ENCODE measurements at places on chromosomes 2 and 18.
A peak's percentile ranks its signal among the peaks of the same experiment; 100 is the strongest.

DNA sequence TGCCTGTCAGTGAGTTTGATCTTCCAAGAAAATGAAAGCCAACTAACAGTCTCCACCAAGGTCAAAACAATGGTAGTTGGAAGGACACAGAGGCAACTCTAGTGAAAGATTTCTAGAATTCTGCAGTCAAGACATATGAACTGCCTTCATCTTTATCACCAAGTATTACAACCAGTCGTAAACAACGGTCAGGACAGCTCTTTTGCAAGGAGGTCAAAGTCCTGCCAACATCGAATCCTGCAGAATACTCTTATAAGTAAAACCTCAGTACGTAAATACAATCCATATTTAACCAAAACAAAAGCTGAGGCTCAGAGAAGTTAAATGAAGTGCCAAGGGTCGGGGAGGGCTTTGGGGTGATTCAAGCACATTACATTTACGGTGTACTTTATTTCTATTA, 3.1 kb downstream of the FEZ2 start:
- no peak for DNase-seq

- DNase-seq: no peak
Measured at GRCh38 chr18:55088000-55088401, 128.7 kb upstream of the CCDC68 start.

GRCh38 chr2:26555246-26556133, 77.6 kb upstream of the OTOF start:
- DNase-seq: no peak

GRCh38 chr18:72456802-72457201, 87.3 kb downstream of the CBLN2 start:
- peak; percentile 18 for DNase-seq

DNA sequence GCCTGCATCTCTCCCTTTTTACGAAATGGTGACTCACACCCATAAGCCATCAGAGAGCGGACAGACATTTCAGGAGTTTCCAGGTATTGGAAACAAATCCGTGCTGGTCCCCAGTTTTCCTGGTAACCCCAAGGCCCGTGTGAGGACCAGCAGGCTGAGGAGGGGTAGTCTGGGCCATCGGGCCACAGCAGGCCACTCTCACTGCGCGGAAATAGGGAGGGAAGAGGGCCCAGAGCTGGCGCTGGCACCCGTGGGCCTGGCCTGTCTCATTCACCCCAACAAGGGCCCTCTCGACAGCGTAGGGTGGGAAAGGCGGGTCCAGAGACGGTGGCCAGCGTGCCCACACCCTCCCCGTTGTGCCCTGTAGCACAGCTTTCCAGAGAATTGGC, 13.7 kb upstream of the FAHD2A start:
- no peak for DNase-seq

DNA sequence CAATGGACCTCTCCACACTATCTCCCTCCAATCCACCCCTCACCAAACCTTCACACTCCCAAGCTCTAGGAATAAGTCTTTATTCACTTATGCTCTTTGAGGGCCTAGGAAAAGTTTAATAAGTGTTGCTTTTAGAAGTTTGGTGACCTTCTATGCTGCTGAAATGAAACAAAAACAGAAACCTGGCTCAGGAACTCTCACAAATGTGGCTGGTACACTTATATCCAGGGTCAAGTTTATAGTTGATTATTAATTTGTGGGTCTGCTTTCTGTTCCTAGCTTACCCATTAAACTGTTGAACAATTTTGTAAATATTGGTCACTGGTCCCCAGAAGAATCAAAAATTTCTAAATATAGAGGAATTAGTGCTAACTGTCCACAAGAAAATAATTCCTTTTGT, 14.2 kb upstream of the ANKRD44 start:
- DNase-seq: no peak

GRCh38 chr2:54289917-54290316, 33.9 kb upstream of the TSPYL6 start:
- DNase-seq: no peak

GRCh38 chr2:121698318-121698930, 38.3 kb downstream of the NIFK start:
- DNase-seq: no peak
